Stimulated activated CD4-positive, alpha-beta T cell treated with anti-CD3 and anti-CD28 coated beads, Interleukin-15, amount 100 ng/mL, for 24 hours (primary cell): ENCODE measurements at places on chromosomes 3 and 15.
A peak's percentile ranks its signal among the peaks of the same experiment; 100 is the strongest.

DNA sequence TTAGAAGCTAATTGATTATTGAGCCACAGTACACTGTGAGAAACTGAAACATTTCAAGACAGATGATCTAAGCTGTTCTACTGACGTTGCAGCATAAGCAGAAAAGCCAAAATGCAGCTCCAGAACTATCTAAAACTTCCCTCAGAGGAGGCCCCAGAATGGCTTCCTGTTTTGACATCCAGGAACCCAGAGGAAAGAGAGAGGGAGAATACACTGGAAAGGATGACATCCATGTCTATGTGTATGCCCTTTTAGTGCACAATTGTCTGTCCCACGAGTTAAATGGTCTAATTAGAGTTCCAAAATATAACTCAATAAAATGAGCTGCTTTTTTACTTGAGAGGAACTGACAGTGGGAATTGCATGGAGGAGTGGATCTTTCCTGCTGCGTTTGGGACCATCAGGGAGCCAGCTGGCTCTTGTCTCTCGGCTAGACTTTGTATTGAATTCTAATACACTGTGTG is 688.1 kb downstream of the ZNF385D start:
- DNase-seq: no peak

DNA sequence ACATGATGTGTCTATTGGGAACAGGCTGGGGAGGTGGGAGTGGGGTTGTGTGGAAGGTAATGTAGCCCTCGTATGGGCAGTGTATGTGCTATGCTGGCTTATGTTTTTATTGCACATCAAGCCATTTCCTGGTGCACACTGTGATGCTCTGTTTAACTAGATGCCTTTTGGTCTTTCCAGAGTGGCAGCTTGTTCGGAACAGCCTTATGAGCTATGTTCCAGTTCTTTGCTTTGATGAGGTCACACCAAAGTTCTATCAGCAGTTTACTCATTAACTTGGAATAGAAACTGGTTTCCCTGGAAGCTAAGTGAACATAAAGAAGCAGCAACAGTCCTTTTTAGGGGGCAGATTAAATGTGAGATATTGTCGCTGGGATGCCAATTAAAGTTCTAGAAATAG is 133.9 kb downstream of the DIPK2A start:
- DNase-seq: no peak

GRCh38 chr3:98874602-98875249 is 26.8 kb downstream of the DCBLD2 start:
- no peak for DNase-seq

- DNase-seq: no peak
These were observed 198.7 kb downstream of the RORA start for GRCh38 chr15:61030451-61030850.

DNA sequence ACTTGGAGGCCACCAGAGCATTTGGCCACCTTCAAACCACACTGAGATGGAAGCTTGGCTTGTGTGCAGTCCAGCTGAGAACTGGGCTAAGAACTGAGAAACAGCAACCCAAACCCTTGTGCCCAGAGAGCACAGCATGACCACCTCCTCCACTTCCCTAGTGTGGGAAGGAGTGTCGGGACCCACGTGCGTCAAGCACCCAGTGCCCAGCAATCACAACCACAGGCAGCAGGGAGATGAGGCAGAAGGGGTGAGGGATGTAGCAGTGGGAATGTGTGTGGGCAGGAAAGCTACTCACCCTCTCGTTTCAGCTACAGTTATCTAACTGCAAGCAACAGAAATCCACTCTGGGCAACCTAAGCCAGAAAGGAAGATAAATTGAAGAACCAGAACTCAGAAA is 25.0 kb upstream of the RFTN1 start:
- DNase-seq: no peak

GRCh38 chr15:62787401-62787800 is 255.1 kb upstream of the TPM1 start:
- DNase-seq: no peak

- DNase-seq: no peak
These were observed 14.1 kb downstream of the LYSMD4 start for GRCh38 chr15:99719096-99719541.

DNA sequence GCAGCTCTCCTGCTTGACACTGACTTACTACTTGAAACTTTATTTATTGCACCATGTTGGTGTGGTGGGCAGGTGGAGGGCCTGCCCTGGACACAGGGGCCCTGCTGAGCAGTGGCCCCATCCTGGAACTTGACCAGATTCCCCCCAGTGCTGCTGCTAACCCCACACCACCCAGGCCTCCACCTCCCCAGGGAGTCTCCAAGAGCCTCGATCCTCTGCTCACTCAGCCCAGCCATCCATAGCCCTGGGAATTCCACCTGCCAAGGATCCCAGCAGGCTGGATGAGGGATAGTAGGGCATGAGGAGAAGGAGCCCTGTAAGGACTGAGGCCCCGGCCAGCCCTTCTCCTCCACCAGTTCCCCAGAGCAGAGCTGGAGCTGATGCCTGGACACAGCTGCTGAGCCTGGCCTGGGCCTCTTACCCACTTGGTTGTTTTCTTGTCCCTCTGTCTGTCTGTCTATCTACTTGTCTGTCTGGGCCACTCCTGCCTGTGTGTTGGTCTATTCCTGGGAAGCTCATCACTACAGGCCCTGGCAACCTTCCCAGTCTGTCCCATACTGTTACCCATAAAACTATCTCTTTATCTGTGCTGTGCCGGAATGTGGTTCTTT is 2.8 kb downstream of the CHAC1 start:
- DNase-seq: no peak

- DNase-seq: no peak
These were observed 240.7 kb upstream of the DNAJC19 start for GRCh38 chr3:181230258-181230657.

GRCh38 chr3:160885791-160886286 is 129.8 kb downstream of the PPM1L start:
- DNase-seq: no peak

GRCh38 chr3:107969994-107970819 is 120.6 kb downstream of the CD47 start:
- DNase-seq: peak; percentile 24
